ENCODE measurements at places on chromosomes 13 and 19.

DNA sequence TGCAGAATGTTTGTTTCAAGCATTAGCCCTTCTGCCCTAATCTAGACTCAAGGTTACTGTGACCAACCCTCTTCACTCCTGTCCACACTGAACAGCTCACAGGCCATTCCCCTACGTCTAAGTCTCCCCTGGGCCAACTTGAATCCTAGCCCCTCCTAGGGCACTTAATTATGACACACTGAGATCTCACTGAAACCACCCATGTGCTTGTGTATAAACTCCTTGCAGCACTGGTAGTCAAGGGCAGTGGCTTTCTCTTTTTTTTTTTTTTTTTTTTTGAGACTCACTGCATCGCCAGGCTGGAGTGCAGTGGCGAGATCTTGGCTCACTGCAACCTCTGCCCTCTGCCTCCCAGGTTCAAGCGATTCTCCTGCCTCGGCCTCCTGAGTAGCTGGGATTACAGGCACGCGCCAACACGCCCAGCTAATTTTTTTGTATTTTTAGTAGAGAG, 1.9 kb upstream of the AKT2 start:
- DNase-seq: no peak

DNA sequence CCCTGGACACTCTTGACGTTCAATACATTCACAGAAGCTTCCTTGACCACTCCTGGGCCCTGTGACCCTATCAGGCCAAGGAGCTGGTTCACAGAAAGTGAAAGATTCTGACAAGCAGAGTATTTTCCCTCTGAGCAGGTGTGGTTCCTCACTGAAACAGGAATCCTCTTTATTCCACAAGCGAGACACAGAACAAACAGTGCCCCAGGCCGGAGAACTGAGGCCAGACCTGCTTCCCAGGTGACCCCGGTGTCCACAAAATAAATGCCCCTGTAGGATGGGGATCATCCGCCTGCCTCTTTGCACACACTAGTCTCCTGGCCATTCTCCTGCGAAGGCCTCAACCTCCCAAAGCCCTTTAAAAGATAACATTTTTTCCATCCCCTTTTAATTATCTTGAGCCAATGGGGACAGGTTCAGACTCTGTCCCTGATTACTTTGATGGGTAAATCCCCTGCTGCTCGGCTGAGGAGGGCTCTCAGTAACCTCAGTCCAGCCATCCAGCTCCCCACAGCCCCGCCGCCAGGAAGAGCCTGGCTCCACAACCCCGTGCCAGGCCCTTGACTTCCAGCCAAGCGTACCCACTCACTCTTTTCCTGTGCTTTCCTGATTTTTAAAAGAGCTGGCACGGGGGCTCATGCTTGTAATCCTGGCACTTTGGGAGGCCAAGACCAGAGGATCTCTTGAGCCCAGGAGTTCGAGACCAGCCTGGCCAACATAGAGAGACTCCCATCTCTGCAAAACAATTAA, 129.1 kb downstream of the FOXO1 start:
- DNase-seq: no peak

DNA sequence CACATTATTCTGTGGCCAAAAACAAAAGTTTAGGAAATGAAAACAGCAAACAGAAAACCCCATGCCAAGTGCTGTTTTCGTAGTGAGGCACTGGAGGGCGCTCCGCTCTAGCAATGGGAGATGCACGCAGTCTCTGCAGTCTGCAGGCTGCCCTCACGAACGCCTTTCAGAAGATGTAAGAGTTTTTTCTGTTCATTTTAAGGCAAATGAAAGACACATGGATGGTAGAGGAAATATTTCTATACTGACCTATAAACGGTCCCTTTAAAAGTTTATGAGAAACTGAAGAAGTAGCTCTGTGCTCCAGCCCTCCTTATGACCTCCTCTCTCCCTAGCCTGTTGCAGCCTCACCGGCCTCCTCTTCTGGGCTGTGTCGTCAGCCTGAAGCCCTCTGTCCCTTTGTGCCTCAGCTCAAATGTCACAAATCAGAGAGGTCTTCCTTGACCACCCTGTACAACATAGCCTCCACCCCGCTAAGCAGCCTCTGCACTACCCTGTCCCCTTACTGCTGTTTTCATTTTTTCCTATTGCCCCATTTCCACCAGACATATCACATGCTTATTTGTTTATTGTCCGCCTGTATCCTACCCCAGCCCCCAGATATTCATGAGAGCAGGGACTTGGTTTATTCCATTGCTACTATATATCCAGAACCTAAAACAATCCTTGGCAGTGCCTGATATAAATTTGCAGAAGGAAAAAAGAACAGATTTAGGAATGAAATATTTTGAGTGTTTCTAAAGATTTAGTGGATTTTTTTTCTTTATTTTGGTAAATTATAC, 116.4 kb downstream of the TM9SF2 start:
- DNase-seq: peak; percentile 32

GRCh38 chr13:20425819-20426219, 99.8 kb downstream of the CRYL1 start:
- DNase-seq: no peak

- DNase-seq: no peak
Measured at GRCh38 chr19:41711376-41712261, 3.2 kb downstream of the CEACAM5 start.

GRCh38 chr19:40335855-40336600, 12.2 kb downstream of the C19orf47 start:
- no peak for DNase-seq

- DNase-seq: no peak
Measured at GRCh38 chr19:35038623-35039512, 2.7 kb upstream of the HPN start.

DNA sequence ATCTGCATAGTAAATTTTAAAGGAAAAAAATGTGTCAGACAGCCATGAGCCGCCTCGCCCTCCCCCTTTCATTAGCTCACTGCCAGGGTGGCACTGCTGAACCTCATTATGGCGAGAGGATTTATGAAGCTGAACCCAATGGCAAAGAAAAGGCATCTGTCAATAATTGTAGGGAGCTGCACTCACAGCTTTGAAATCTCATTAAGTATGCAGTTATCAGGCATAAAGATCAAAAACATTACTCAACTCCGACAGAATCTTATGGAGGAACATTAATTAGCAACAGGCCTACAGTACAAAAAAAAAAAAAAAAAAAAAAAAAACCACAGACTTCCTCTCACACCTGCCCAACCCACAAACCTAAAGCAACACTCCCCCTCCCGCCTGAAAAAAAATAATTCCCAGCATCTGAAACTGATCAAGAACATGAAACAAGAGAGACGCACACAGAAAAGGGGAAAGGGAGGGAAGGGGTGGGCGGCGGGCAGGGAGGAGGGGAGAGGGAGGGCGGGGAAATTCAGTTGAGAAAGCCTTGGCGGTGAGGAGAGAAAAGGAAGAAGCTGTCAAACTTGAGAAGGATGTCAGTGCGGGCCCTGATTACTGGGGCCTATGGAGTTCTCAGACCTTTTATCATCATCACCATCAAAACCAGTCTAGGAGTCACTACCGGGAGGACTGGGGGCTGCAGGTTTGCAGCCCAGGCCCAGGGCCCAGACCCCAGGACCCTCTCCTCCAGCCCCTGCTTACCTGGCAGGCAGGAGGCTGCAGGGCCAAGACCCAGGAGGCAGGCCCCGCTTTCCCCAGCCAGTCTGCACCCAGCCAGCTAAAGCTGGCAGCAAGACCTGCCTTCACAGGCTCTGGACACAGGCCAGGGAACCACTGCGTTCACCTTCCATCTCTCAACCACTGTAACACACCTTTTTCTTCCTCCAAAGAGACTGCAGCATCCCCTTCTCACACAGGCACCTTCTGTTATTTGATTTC, 8.9 kb downstream of the TSHZ3 start:
- no peak for DNase-seq

- DNase-seq: no peak
Measured at GRCh38 chr13:54029226-54029625, 1000.6 kb downstream of the OLFM4 start.

DNA sequence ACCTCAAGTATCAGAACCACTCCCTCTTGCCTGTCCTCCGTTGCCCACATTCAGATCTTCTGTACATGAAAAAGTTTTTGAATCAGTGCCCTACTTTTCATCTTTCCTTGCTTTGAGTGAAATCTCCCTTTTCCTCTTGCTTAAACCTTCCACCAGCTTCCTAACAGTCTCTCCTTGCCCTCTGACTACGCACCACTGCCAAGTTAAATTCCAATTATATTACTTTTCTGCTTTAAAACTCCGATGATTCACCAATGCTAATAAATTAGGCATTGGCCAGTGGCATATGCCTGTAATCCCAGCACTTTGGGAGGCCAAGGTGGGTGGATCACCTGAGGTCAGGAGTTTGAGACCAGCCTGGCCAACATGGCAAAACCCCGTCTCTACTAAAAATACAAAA, 30.7 kb upstream of the RFXAP start:
- no peak for DNase-seq

GRCh38 chr19:32692727-32693061, 1.1 kb downstream of the NUDT19 start:
- DNase-seq: no peak

DNA sequence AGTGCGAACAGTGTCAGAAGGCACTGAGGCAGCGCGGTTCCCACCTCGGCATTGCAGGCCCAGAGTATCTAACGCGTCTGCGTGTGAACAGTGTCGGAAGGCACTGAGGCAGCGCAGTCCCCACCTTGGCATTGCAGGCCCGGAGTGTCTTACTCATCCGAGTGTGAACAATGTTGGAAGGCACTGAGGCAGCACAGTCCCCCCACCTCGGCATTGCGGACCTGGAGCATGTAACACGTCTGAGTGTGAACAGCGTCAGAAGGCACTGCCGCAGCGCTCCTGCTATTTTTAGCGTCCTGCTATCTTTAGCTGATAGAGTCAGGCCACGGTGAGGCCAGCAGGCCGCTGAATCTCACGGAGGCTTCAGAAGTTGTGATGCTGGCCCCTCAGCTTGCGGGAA, 39.6 kb downstream of the ATP11A start:
- no peak for DNase-seq

- DNase-seq: peak; percentile 30
Measured at GRCh38 chr13:23992781-23993679, 95.7 kb upstream of the C1QTNF9B start.

GRCh38 chr19:7506385-7507328, 9.2 kb upstream of the ZNF358 start:
- no peak for DNase-seq

GRCh38 chr13:27933580-27934328, 14.0 kb downstream of the PDX1 start:
- no peak for DNase-seq

DNA sequence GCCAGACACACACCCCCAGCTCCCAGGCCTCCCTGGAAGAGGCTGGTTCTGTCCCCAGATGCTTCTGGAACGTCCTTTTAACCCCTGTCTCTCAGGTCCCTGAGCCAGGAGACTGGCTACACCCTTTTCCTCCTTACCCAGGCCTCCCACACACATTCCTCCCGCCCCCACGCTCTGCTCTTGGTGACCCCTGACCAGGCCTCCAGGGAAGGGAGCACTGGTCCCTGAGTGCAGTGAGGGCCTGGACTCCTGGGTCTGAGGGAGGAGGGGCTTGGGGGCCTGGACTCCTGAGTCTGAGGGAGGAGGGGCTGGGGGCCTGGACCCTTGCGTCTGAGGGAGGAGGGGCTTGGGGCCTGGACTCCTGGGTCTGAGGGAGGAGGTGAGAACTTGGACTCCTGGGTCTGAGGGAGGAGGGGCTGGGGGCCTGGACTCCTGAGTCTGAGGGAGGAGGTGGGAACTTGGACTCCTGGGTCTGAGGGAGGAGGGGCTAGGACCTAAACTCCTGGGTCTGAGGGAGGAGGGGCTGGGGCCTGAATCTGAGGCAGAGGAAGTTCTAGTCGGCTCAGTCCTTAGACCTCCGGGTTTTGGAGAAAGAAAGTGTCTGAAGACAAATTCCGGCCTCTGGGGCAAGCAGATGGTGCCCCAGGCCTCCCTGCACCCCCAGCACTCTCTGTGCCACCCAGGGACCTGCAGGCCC, 527 bp downstream of the KLK6 start:
- no peak for DNase-seq

- DNase-seq: peak; percentile 12
Measured at GRCh38 chr19:13234518-13234917, 84.3 kb downstream of the IER2 start.

DNA sequence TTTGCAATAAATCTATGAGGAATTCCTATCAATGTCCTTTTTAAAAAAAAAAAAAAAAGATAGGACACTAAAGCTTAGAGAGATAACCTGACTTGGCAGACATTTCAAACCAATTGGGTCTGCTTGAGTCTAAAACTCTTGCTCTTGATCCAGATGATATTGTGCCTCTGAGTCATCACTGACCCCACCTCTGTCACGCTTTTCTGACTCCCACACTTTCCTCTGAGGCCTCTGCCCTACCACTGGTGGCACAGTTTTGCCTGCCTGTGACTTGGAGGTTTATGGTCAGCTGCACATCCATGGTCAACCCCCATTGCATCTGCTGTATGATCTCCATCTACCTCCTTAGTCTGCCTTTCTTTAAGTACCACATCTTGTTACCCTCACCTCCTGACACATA, 328.7 kb downstream of the SPRY2 start:
- no peak for DNase-seq

DNA sequence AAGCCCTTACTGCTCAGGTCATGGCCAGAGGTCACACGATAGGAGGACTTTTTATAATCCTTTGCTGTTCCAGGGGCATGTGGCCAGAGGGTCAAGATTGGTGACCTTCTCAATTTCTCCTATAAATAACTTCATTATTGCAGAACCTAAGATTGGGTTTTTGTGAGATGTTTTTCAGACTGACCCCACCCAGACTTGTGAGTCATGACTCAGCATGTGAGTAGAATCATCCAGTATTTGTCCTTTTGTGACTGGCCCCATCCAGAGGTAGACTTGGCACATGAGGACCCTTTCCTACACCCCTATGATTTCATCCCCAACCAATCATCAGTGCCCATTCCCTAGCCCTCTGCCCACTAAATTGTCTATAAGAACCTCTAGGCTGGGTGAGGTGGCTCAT, 84.5 kb upstream of the ABCC4 start:
- DNase-seq: no peak

- DNase-seq: no peak
Measured at GRCh38 chr13:39913339-39913738, 257.9 kb downstream of the COG6 start.

- no peak for DNase-seq
Measured at GRCh38 chr13:20156702-20157101, 4.2 kb downstream of the GJA3 start.

- DNase-seq: no peak
Measured at GRCh38 chr13:30803749-30804148, 68.4 kb downstream of the ALOX5AP start.

GRCh38 chr13:27466513-27466912, 16.1 kb upstream of the MTIF3 start:
- DNase-seq: no peak

- no peak for DNase-seq
Measured at GRCh38 chr13:24093047-24093446, 67.5 kb upstream of the SPATA13 start.

- no peak for DNase-seq
Measured at GRCh38 chr19:604355-604754, 14.7 kb downstream of the HCN2 start.

DNA sequence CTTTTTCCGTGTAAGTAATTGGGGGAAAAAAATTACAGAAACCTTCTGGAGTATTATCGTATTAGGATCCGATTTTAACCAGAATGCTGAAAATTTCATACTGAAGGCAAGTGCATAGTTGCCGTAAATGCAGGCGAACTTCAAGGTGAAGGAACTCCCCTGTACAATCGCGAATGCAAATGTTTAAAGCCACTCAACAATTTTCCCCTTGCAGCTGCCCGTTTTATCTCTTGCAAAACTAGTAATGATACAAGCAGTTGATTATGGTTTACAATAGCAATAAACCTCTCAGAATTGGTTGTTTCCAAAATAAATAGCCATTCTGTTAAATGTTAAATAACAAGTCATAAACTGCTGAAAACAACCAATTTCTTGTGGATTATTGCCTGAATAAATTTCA, 105.7 kb downstream of the DNAJC15 start:
- DNase-seq: no peak

- DNase-seq: no peak
Measured at GRCh38 chr19:13044231-13044836, 49.1 kb downstream of the NFIX start.

Measured in muscle of arm (tissue), 14 donors.